AG08396 (cell line): ENCODE measurements at places on chromosomes 1 and 21.

DNA sequence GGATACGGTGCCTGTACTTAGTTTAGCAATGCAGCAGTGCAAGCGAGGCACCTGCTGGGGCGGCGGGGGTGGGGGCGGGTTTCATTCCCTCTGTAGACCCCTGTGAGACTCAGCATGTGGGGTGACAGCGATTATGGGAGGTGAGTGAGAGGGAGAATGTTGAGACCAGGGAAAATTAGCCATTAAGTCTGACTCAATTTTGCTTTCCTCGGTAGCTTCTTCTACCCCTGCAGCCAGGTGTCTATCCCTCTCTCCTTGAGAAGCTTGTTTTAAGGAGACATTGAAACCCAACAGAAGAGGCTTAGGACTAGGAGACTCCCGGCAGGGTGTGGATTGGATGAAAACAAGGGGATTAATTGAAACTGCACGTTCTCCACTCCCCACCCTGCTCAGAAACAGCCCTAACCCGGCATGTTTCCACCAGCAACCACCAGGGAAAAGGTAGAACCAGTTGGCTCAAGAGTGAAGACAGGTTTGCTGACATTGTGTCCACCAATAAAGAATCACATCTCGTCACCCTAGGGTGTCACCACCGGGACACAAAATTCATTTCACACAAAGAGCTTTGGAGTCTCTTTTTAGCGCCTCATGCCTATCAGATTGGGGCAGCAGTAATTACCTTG is 20.6 kb upstream of the ATF3 start:
- DNase-seq, result no peak

GRCh38 chr1:224287714-224288113 is 42.3 kb downstream of the NVL start:
- no peak for DNase-seq

DNA sequence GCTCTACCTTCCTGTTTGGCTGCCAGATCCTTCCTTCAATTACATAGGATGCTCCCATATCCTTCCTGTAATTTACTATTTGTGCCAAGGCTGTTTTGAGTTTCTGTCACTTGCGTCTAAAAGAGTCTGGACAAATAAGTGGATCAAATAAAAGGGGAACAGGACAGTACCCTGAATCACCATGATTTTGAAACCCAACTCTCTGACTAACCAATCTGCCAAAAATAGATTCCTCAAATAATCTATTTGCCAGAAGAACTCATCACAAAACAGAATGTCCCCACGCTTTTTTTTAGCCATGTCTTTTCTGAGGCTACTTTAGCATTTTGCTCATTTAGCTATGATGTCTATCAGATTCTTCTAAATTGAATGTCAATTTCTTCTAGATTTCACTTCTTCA is 392.6 kb downstream of the NTNG1 start:
- no peak for DNase-seq

- peak; percentile 35 for DNase-seq
These were observed 44.2 kb upstream of the MAB21L3 start for GRCh38 chr1:116066868-116067565.

- no peak for DNase-seq
These were observed 57.2 kb upstream of the RUNX1 start for GRCh38 chr21:35106246-35106835.

DNA sequence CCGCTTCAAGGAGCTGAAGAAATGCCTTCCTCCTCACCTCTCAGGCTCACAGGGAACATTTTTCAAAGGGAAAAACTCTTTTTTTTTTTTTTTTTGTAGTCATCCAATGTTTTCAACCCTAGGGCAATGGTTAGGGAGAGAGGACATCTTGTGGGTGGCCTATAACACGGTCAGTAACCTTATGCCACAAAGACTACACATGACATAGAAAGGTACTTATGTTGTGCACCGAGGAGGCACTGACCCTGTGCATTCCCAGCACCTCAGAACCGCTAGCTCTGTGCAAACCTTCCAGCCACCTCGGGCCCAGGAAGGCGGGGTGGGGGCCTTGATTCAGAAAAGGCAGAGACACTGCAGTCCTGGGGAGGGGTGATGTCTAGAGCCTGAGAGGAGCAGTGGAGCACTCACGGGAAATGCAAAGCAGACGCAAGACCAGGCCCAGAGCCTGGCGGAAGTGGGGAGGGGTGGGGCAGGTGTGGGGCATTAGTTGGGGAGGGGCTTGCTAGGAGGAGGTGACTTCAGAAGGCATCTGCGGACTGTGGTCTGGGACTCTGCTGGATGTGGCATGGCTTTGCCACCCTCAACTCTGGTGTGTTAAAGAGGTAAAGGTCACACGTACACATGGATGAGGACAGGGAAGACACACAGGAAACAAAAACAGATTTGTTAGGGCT is 68.6 kb downstream of the MDM4 start:
- no peak for DNase-seq

DNA sequence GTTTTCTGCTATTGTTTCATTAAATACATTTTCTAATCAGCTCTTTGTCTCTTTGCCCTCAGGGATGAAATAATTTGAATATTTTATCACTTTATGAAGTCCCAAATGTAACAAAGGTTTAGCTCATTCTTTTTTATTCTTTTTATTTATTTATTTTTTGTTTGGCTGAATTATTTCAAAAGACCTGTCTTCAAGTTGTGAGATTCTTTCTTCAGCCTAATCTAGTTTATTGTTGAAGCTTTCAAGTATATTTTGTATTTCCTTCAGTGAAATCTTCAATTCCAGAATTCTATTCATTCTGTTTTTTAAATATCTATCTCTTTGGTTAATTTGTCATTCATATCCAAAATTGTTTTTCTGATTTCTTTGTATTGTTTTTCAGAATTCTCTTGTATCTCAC is 10.8 kb downstream of the LY9 start:
- DNase-seq, result no peak

GRCh38 chr1:23682946-23683345 is 8.7 kb upstream of the RPL11 start:
- no peak for DNase-seq

- no peak for DNase-seq
These were observed 58.4 kb upstream of the LGALS8 start for GRCh38 chr1:236465231-236465958.

DNA sequence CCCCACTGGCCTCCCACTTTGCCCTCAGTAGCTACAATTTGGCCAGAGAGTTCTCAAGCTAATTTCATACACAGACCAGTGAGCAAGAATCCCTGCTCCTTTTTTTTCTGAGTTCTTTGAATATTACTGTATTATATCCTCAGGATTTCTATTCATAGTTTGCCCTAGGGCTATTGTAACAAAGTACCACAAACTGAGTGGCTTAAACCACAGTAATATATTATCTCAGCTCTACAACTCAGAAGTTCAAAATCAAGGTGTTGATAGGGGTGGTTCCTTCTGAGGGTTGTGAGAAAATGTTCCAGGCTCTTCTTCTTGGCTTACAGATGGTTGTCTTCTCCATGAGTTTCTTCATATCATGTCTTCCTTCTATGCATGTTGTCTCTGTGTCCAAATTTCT is 289.4 kb upstream of the ESRRG start:
- DNase-seq, result no peak

GRCh38 chr1:218297867-218298266 is 12.8 kb downstream of the RRP15 start:
- no peak for DNase-seq

DNA sequence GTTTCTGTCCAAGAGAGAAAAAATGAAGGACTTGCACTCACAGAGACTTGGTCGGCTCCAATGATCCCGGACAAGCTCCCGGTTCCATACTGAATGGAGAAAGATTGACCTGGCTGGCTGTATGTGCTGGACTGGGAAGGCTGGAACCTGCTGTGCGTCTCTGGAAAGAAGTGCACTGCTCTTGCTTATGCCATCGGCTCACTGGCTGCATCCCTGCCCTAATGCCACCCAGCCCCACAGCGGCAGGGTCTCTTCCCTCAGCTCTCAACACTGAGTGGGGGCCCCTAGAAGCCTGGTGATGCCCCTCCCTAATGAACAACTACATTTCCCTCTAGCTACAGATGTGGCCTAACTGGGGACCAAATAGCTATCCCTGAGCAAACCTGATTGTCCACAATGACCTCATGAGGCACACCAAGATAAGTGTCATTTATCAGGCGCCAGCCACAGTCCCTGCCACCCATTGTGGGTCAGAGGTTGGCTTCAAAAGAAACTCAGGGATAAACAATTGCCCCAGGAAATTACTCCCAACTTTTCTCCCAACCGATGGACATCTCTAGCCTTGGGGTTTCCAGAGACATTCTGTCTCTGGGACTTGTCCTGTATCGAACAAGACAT is 2.6 kb downstream of the CTSE start:
- no peak for DNase-seq

- no peak for DNase-seq
These were observed 6.9 kb downstream of the SLC9A1 start for GRCh38 chr1:27147842-27148518.

GRCh38 chr1:17614586-17614985 is 75.1 kb downstream of the ARHGEF10L start:
- no peak for DNase-seq

DNA sequence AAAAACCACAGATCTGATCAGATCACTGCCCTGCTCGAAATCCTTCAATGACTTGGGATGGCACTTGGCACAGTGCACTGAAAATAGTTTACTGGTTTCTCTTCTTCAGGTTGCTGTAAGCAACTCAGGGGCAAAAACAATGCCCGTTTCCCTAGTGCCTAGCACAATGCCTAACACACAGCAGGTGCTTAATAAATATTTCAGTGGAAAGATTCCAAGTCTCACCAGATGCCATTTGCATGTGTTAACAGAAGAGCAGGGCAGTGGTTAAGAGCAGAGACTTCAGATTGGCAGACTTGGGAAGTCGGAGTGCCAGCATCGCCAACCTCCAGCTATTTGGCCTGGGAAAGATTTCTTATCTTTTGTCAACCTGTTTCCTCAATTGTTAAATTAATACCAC is 10.9 kb upstream of the METTL25B start:
- no peak for DNase-seq
